ENCODE measurements at places on chromosomes 2 and 18.

DNA sequence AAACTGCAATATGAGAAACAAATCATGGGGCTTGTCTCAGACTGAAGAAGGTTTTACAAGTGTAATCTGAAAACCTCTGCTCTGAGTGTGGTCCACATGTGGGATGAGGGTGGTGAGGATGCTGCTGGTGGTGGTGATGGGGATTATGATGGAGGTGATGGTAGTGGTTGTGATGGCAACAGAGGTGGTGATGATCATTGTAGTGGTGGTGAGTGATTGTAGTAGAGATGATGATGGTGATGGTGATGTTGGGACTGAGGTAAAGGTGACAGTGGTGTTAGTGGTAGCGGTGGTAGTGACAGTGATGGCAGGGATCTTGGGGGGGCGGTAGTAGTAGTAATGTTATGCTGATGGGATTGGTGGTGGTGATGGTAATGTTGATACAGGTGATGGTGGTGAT is 217.8 kb downstream of the ANAPC1 start:
- no peak for DNase-seq

DNA sequence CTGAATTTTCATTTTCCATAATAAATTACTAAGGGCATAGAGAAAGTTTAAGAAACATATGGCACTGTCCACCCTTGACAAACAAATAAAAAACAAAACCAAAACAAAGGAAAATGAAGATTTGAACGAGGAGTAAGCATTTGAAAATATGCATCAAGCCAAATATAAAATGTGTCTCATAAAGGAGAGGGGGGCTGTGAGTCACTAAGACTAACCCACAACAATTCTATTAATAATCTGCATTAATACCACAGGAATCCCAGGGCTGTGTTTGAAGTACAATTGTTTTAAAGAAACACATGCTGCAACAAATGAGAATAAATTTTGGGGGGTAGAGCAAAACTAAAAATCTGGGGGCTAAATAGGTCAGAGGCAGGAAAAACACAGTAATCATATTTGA is 53.8 kb upstream of the STK17B start:
- DNase-seq, result no peak

DNA sequence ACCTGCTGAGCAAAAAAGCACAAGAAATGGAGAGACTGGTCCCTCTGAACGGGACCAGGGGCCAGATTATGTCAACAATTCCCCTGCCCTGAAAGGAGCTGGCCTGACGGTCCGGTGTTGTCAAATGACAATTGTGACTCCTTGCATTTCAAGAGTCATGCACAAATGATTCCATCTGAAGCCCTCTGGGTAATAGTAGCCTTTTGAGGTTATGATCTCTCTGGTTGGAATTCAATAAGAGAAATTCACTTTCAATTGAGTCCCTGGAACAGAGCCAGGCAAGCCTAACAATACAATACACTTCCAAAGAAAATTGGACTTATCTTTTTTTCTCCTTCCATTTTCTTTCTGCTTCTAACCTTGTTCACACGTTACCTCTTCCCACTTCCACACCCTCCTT is 116.9 kb downstream of the C1D start:
- DNase-seq, result no peak

DNA sequence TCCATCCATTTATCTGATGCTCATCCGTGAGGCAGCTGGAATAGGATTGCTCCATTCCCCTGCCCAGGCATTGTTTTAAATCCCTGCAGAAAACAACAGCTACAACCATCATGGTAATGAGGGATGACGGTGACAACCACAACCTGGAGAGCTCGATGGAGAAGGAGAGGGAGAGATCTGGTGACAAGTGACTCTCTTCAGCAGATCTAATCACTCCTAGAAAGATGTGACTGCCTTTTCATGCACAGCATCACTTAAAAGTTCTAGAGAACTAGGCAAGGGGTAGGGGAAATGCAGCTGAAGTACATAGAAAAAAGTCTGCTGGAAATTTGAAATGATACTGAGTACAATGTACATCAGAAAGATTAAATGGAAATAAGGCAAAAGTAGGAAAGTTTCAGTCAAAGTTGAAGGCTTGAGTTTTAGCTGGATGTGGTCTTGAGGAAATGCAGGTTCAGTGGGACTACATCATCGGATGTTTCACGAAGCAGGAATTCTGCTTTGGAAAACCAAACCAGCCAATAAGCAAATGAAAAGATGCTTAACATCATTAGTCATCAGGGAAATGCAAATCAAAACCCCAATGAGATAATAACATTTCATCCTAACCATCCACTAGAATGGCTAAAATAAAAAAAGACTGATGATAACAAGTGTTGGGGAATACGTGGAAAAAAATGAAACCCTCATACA is 6.8 kb upstream of the ARHGAP25 start:
- no peak for DNase-seq

DNA sequence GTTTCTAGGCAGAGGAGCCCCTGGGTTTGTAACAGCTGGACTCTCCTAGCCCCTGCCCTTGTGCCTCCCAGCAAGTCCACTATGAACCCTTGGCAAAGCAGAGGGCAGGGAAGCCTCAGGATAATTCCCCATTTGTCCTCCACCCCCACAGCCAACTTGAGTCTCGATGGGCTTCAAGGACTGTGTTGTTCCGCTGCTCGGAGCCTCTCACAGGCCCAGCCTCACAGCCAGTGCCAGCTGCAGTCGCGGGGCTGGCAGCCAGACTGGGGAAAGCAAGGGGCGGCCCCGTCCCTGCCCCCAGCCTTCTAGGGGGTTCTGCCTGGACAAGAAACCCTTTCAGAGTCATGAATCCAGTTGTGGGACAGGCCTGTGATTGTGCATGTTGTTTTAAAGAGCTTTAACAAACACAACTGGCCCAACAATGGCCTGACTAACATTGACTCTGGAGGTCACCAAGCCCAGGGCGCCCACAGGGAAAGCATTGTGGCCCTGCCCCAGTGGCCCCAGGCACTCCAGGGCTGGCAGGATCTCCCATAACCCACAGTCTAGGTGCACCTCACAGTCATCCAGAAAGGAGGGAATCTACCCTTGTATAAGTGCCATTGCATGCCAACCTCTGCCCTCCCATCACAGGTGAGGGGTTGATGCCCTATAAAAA is 71.8 kb upstream of the DAPL1 start:
- DNase-seq, result no peak

- no peak for DNase-seq
Measured at GRCh38 chr18:28039078-28039477, 137.9 kb downstream of the CDH2 start.

DNA sequence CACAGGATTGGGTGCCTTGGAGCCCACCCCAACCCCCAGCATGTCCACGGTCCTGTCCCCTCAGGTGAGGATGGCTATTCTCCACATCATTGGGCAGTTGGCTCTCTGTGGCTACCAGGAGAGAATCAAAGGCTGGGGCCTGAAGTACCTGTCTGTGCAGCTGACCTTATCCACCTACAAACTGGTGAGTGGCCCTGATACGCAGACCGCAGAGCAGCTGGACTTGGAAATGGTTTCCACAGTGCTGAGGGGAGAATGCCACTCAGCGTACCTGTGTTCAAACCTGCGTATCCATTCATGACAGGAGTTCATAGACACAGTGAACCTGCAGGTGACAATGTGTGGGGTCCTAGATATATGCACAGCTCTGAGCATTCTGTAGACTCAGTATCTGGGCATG is 21.6 kb downstream of the MROH2A start:
- DNase-seq, result no peak

DNA sequence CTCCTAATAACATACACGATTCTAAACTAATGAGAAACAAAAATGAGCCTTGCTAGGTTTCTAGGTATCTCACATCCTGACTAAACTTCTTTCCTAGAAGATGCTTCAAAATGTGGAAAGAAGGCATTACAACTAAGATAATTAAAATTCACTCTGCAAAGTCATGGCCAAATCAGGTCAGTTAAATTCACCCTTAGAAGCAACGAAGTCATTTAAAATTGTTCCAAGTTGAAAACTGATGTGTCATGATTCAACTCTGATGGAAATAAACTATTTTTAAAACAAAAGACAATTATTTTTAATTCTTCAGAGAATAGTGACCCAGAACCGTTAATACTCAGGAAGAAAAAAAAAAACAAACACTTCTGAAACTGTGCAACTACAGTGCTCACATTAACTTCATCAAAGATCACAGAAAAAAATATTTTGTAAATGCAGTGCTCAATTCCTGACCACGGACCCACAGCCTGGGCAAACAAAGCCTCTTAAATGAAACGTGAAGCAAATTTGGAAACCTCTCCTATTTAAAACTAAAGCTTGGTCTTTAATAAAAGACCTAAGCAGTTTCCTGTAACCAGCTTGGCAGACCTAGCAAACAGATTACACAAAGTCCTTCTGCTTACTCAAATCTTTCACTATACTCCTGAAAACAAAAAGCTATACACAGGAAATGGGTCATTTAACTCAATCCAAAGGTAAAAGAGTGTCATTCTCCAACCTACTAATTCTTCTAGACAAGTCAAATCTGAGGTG is 39.0 kb downstream of the CHN1 start:
- no peak for DNase-seq

GRCh38 chr18:50830544-50830943 is 10.7 kb upstream of the MRO start:
- no peak for DNase-seq

DNA sequence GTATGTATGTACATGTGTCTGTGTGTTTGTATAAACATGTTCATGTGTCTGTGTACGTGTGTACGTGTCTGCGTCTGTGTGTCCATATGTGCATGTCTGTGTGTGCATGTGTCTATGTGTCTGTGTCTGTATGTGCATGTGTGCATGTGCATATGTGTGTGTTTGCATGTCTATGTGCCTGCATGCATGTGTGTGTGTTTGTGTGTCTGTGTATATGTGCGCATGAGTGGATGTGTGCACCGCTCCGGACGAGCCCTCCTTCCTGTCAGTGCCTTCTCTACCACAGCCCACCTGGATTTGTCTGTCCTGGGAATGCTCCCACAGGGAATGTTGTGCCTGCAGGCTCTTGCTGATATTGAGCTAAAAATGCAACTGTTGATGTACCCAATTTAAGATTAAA is 113.3 kb upstream of the EPC2 start:
- DNase-seq, result no peak

DNA sequence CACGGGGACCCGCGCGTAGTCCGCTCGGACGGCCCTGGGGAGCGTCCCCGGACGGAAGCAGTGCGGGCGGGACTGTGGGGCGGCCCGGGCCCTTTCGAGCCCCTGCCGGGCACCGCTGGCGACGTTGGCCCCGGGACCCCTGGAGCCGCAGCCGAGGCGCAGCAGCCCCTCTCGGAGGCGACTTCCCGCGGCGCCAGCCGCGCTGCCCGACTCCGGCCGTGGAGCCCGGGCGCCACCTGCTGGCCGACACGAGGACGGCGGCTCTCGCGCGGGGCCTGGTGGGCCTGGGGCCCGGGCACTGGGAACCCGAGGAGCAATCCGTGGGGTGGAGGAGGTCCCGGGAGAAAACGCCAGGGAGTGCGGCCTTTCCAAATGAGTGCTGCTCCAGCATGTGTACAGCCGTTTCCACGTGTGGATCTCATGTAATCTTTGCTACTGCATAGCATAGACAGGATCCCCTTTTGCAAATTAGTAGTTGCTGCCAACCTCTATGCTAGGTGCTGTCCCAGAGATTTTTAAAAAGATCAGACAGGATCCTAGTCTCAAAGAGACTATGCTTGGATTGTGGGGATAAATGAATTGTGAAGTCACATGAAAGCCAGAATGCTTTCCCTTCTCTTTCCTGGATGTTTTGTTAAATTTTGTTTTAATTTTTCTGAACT is 4.0 kb downstream of the ID2 start:
- peak; percentile 76 for DNase-seq

GRCh38 chr18:24633121-24633520 is 172.7 kb downstream of the HRH4 start:
- DNase-seq, result no peak

GRCh38 chr2:104856973-104857261 is 3.0 kb downstream of the POU3F3 start:
- DNase-seq, result no peak

DNA sequence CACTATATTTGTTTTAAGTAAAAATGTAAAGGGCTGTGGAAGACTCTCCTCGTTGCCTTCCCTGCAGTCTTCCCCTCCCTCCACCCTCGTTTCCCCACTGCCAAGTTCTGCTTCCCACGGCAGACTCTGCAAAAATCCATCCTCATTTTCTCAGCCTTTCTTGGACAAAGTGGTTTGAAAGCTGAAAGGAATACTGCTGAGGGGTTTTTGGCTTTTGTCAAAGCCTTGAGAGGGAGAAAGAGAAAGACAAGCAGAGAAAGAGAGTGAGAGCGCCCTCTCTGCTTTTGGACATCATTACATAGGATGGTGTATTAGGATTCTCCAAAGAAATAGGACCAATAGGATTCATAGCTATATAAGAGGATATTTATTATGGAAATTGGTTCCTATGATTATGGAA is 455.9 kb upstream of the SOX11 start:
- no peak for DNase-seq

- DNase-seq, result no peak
Measured at GRCh38 chr2:51612387-51612786, 580.5 kb upstream of the NRXN1 start.

DNA sequence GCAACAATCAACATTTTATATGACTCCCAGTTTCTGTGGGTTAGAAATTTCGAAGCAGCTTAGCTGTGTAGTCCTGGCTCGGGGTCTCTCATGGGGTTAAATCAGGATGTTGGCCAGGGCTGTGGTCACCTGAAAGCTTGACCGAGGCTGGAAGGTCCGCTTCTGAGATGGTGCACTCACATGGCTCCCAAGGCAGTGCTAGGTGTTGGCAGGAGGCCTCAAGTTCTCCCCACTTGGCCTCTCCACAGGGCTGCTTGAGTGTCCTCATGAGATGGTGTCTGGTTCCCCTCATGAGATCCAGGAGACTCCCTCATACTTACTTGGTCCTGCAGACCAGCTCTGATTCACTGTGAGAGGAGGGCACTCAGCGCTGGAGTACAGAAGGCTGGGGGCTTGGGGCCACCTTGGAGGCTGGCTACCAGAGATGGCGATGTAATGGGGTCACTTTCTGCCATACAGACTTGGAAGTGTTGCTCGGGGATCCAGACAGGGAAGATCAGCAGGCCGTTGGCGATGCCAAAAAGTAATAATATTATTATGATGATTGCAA is 98.8 kb downstream of the INHBB start:
- DNase-seq, result no peak

DNA sequence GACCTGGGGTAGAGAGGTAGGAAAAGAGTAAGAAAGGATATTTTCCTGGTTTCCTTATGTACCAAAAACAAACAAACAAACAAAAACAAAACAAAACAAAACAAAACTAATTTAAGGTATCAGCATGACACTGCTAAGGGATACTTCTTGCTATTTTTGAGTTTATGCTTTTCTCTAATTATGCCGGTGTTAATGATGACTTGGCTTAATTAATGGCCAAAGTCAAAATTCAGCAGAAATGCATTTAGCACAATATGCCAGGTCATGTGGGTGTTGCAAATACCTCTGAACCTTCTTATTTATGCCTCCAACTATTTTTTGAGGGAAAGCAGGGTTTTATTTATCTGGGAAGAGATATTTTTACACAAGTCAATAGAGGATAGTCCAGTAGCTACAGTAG is 3.2 kb upstream of the CHST9 start:
- no peak for DNase-seq

GRCh38 chr2:168571061-168571460 is 115.0 kb downstream of the CERS6 start:
- no peak for DNase-seq
